HL-60 (cell line): ENCODE measurements at places on chromosomes 11 and 22.

GRCh38 chr11:102630598-102631448, 5.7 kb upstream of the MMP20 start:
- DNase-seq, result no peak

DNA sequence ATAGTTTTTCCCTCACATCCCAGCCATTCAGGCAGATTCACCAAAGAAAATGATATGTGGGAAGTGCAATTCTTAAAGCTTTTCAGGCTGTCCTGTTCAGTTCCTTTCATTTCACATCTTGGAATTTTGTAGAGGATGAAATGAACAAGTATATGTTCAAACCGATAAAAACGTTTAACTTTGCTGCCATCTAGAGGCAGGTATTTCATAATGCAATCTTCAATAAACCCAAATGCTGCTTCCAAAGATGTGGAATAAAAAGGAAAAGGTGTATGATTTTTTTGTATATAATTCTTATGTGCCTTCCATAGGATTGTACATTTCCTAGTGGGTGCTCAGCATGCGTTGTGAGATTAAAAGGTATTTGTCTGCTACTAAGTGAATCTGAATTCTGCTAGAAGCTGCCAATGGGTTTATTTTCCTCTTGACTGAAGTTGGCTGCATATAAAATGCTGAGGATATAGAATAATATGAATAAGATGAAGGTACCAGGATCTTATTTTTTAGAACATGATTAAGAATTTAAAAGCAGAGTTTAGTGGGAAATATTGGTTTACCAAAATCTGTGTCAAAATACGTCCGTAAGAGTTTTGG, 199.3 kb downstream of the PGR start:
- no peak for DNase-seq

DNA sequence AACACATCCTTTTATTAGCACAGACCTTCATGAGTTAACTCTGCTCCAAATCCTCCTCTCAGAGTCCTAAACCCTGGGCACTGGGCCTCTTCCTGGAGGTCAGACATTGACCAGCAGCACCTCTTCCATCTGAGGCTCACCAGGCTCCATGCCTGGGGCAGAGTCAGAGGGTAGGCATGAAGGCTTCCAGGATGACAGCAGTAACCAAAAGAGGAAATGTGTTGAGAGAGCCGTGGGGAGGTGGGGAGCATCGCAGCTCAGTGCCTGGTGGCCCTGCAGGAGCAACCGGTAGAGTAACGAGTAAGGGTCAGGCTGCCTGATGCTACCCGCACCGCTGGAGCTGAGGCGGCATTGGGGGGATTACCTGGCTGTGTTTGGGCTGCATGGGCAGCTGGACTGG, 9.4 kb upstream of the NAV2 start:
- DNase-seq, result no peak

- DNase-seq, result peak; percentile 8
Observed at GRCh38 chr11:1202154-1202775, 20.6 kb upstream of the MUC5B start.

GRCh38 chr11:32840587-32840986, 10.9 kb downstream of the PRRG4 start:
- DNase-seq, result no peak

- DNase-seq, result peak; percentile 18
Observed at GRCh38 chr11:75403037-75403436, 3.7 kb downstream of the RPS3 start.

DNA sequence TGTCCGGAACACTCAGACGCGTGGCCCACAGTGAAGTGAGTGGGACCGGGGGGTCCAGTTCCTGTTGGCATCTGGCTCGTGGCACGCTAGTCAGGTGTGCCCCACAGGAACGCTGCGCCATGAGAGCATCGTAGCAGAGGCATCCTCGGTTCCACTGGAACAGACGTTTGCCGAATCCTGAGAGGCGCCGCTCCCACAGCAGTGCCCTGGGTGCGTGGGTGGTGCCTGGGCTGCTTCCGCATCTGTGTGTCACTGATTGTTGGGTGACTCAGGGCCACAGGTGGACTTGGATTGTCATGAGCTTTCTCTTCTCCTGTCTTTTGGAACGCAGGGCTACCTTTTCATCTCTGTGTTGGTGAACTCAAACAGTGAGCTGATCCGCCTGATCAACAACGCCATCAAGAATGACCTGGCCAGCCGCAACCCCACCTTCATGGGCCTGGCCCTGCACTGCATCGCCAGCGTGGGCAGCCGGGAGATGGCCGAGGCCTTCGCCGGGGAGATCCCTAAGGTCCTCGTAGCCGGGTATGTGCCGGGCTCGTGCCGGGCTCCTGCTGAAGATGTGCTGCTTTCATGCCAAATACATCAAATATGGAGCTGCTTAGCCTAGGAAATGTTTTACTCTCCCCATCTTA, 46.2 kb downstream of the AP2A2 start:
- no peak for DNase-seq

- DNase-seq, result no peak
Observed at GRCh38 chr11:114811971-114812370, 133.6 kb downstream of the NXPE2 start.

DNA sequence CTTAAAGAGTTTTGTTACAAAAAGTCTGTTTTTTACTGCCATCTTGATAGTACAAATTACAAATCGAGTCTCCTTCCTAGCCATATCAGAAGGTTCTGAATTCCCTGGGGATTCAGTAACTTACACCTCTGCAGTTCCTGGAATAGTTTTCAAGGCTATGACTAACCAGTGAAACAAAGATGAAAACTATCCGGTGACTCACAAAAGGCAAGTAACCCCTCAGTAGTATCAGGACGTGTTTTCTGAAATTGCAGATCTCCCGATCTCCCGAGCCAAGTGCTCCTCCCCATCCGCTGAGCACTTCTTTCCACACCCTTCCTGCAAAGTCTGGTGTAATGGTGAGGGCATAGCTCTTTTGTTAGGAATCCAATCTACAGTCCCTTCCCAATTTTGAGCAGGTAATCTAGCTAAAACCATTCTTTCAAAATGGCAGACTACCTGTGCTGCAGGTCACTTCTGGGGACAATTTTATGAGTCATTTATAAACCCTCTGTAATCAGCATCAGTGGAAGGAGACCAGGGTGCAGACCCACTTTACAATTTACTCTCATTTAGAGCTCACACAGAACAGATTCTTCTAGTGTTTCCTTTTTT, 7.7 kb downstream of the E2F8 start:
- no peak for DNase-seq

- no peak for DNase-seq
Observed at GRCh38 chr11:106286881-106287504, 209.5 kb downstream of the AASDHPPT start.

DNA sequence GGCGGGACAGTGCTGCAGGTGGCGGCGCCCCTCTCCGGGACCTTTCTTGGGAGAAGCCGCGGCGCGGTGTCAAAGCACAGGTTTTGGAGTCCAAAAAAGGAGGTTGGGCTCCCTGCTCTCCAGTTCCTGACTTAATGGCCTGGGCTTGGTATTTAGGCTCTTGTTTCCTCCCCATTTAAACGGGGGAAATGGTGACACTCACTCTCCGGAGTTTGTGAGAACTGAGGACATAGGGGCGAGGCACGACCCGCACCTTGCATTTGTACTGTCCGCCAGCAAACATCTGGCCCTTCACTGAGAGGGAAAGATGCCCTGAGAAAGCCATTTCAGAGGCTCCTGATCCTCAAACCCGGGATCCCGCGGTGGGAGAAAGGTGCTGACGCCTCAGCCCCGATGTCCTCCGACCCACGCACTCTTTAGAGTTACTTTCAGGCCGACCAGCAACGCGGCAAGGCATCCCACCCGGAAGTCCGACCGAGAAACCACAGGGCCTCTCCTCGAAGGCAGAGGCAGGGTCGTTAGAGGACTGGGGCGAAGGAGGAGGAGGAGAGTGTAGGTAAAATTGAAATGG, 2.9 kb upstream of the WDR74 start:
- no peak for DNase-seq

DNA sequence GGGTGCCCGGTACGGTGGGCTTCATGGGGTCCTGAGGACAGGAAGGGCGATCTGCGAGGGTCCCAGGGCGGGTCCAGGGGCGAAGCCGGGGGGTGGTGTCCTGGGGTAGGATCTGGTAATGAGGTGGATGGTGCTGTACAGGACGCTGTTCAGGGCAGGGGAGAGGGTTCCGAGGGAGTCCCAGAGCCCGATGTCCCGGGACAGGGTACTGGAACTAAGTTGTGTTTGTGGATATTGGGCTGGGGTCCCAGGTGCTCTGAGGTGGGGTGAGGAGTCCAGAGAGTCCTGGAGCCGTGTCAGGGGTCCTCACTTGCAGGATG, 426 bp downstream of the LZTR1 start:
- DNase-seq, result no peak

DNA sequence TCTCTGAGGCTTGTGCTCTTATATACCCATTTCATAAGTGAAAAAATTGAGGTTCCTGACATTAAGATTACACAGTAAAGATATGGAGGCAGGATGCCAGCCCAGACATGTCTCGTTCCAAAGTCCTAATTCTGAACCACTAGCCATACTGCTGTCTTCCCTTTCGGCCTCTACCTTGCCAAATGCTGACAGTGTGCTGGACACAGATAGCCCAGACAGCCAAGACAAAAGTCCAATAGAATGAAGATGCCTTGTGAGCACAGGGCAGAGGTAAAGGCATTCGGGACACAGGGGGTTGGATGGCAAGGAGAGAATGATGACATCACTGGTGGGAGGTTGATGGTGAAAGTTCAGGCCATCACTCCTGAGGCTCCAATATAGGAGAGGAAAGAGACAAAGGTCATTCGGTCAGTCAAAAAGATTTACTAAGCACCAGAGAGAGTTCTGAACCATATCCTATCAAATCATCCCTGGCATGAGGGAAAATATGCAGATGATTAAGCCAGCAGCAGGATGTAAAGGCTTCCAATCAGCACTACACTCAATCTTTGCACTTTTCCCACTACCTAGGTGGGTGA, 174.0 kb upstream of the MTMR2 start:
- DNase-seq, result no peak

DNA sequence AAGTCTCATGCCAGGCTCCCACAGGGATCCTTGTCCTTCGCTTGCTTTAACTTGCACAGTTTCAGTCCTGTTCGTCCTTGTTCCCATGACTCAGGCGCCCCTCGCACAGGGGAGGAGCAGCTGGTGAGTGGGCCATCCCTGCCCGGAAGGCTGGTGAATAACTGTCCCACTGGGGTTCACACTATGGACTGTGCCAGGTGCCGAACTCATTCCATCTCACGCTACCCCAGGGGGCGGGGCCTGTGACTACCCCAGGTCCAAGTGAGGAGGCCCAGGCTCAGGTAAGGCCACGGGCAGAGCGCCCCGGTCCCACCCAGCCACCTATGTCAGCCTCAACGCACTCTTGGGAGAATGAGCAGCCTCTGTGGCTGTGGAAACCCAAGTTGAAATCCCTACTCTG, 7.2 kb upstream of the CARD10 start:
- DNase-seq, result no peak

DNA sequence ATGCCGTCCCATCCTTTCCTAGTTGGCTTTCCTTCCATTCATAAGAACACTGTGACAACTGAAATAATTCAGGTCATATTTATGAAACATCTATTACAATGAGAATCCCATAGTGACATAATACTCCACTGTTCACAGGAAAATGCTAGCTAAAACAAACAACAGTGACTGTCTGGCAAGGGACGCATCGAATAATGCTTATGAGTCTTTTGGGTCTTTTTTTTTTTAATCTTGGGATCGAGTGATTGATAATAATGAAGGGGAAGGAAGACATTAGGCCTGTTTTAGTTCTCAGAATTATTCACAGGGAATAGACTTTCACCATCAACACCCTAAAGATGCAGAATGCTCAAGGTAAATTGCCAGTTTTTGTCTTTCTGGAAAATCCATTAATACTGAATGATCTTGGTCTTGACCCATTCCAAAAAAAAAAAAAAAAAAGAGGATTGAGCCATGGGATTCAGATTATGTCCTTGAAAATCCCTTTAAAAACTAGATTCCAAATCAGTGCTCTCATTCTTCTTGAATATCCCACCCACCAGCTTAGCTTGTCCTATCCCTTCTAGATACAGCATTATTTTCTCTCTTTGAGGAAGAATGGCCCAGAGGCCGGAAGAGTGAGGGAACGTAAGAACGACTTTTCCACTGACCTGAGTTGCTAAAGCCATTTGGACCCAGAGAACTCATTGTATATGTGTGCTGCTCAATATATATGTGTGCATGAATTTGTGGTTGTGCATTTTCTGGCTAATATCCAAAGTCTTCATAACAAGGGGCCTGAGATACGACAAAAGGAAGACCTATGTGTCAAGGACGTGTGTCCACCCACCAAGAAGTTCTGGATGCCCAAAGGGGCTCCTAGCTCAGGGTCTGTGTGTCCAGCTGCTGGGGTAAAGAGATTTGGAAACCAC, 35.2 kb upstream of the CREB3L1 start:
- DNase-seq, result no peak

GRCh38 chr22:37803639-37804351, 3.9 kb upstream of the GCAT start:
- DNase-seq, result no peak

DNA sequence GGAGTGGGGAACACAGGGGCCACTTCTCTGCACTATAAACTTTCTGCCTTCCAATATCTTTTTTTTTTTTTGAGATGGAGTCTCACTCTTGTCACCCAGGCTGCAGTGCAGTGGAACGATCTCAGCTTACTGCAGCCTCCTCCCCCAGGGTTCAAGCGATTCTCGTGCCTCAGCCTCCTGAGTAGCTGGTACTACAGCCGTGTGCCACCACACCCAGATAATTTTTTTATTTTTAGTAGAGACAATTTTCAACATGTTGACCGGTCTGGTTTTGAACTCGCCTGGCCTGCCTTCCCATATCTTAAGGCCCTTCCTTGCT, 1.7 kb downstream of the SLC3A2 start:
- no peak for DNase-seq

DNA sequence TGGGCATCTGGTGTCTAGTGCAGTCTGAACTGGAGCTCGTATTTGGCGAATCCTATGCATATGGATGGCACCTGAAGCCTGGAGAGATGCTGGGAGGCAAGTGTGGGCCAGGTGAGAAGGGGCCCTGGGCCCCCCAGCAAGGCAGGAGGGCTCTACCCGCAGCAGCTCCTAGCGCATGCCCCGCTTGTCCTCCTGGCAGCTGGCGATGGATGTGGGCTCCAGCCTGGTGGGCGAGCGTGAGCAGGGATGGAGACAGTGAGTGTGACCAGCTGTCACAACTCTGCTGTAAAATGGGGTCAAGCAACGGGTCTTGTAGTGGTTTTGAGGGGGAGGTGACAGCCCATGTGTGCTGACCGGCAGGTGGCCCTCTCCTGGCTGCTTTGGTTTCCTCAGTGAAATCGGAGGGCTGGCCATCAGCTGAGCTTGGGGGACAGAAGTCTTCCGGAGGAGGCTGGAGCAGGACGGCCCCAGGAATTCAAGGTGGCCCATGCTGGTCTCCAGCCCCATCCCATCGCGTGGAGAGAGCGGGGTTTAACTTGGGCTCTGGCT, 12.0 kb downstream of the FRMD8 start:
- DNase-seq, result no peak

DNA sequence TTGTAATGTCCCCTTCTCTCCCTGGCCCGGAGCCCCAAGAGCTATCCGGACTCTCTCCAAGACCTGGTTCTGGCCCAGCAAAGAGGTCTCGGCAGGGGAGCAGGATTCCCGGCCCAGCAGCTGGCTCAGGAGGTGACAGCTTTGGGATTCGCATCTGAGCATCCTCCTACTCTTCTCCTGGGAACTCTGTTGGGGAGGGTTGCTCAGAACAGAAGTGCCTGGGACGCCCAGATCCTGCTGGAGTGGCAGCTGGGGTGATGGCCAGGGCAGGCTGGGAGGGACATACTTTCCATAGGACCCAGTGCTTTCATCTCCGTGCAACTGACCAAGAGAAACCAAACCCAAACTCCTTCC, 83.6 kb upstream of the PRODH start:
- DNase-seq, result no peak

GRCh38 chr11:33557201-33557600, 143.4 kb downstream of the C11orf91 start:
- no peak for DNase-seq
